LHCN-M2 (cell line): ENCODE measurements at places on chromosomes 5 and 9.
A peak's percentile ranks its signal among the peaks of the same experiment; 100 is the strongest.

DNA sequence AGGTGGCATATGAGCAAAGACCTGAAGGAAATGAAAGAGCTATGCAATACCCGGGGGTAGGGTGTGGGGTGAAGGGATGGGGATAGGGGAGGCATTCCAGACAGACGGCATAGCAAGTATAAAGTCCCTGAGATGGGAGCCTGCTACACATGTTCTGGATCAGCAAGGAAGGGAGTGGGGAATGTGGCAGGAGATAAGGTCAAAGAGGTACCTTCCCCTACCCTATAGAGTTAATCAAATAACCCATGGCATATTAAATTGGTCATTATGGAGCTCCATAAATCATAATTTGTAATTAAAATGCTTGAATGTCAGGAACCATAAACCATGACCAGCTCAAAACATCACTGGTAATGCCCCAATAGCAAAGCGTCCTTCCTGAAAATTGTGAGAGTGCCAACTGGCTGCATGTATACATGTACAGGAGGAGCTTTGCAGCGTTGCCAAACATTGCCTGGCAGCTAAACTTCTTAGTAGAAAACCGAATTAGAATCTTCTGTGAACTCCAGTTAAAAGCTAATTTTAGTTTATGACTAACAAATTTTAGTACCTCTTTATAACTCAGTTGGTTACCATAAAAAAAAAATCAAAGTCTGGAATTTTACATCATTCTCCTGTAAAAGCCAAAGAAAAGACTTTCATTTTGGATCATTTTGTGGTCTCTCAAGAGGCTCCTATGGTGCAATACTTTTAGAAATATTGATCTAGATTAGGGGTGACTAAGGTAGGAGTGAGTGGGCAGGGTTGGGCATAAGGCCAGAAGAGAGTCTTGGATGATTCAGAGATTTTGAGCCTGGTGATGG lies 4.7 kb downstream of the DNAI1 start:
- DNase-seq: peak; percentile 67

- DNase-seq: no peak
Observed at GRCh38 chr5:13606051-13606450, 338.4 kb downstream of the DNAH5 start.

DNA sequence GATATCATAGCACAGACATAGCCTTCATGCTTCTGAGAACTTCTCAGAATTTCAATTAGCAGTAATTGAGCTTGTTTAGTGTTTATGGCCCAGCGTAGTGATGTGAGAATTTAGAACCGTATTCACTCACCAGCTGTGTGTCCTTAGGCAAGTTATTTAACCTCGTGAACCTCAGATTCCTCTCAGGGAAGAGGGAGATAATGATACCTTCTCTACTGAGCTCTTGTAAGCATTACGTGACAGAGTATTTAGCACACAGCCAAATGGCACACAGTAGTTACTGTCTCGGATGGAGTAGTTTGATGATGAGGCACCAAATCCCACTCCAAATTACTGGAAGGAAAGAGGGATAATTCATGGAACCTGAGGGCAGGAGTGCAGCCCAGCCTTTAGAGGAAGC lies 429.3 kb downstream of the CCDC171 start:
- no peak for DNase-seq

DNA sequence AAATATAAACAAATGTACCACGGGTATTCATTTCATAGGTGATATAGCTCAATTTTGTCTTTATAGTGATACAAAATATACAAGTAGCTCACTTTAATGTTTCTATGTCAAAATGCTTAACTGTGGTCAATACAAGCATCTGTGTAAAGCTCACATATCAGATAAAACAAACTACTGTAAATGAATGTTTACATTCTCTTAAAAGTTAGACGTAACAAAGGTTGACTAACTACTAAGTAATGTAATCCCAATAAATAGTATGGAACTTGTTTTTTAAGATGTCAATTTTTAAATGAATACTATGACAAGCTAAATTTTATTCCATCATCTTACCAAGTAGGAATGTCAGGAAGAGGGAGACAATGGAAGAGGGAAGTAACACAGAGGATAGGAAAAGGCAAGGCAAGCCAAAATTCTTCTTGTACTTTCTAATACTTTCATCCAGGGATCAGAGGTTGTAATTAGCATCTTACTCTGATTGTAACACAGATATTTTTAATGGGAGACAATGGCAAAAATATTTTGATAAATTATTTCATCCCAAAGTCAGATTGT lies 105.5 kb downstream of the STRBP start:
- no peak for DNase-seq

GRCh38 chr5:96031811-96032261 lies 70.2 kb upstream of the ELL2 start:
- DNase-seq: peak; percentile 81

DNA sequence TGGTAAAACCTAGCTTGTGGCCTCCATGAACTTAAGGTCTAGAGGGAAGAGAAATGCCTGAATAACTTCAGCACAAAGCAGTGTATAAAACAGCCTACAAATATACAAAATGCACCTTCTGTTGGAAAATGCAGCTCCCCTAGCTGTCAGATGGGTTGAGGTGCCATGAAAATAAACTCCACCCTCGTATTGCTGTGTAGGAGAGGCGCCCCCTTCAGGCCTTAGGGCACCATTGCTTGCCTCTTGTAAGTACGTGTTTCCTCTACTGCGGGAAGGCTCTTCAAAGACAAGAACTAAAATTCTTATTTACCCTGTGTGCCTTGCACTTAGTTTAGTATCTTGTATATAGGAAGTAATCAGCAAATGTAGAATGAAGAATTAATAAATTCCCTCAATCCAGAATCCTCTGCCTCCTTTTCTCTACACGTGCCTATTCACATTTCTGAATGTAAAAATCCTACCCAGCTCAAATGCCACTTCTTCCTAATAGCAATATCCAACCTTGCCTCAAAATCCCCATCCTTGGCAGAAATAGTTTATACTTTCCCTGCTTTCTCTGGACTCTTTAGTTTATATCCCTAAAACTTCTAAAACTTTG lies 393.7 kb upstream of the PDE4D start:
- peak; percentile 58 for DNase-seq

DNA sequence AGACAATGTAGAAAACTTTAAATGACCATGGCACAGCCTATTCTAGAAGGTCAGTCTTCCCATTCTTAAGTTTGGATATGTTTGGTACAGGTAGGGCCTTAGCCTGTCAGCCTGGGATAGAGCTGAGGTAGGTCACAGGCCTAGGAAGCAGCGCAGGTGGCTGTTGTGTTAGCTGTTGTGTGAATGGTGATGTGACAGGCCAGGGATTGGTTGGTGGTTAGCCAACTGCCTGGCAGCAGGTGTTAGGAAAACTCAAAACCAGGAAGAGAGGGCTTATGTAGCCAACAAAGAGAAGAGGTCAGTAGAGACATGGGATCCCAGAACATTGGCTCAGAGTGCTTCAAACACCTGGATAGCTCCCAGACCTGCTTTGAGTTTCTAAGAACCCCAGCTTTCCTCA lies 84.2 kb downstream of the FBXO38 start:
- no peak for DNase-seq

- no peak for DNase-seq
Observed at GRCh38 chr5:43208658-43209057, 16.6 kb downstream of the NIM1K start.

- no peak for DNase-seq
Observed at GRCh38 chr5:9785751-9786150, 155.6 kb upstream of the TAS2R1 start.

GRCh38 chr9:122912964-122913673 lies at the start of gene ZBTB6:
Gene ZBTB6 (minus strand): TSS chr9:122913323. CDS start chr9:122912072, 1,251 bp downstream.
- DNase-seq: peak; percentile 86

DNA sequence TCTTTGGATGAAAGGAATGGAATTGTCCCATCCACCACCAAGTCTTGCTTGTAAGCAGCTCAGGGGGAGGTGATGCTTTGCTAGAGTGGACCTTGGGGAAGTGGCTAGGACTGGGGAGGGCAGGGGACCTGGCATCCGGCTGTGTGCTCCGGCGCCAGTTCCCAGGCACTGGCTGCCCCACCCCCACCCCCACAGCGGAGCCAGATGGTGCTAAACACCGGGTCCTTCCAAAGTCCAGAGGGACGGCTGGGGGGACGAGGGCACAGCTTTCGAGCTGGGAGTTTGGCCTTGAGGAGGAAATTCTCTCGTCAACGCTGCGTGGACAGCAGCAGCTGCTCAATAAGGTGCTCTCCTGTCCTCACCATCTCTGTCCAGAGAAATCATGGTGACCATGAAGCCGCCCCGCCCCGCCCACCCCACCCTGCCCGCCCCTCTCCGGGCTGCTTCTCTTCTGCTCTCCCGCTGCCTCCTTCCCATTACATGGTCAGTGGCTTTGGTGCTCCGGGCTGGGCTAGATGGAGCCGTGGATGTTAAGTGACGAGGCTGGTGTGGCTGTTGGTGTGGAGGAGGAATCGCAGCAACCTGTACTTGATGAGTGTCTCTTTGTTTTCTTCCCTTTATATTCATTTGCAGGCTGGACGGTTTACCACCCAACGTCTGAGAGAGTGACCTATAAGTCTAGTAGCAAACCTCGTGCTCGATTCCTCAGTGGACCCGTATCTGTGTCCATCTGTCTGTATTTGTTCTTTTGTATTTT lies 115.7 kb downstream of the WNK2 start:
- no peak for DNase-seq

- DNase-seq: no peak
Observed at GRCh38 chr5:158060212-158060611, 201.3 kb upstream of the CLINT1 start.

DNA sequence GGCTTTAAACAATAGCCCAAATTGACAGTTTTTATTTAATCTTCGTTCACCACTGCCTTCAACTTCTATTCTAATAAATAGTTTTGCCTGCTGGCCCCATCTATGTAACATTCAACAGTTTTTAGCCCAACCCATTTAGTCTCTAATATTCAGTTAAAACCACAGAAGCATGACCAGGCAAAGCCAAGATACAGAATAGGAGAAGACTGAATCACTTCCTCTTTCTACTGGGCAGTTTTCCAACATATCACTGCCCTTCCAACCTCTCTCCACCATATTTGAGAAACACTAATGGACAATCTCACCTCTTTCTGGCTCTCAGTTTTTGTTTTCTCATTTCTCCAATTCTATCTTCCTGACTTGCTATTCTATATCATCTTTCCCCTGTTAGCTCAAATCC lies 352.9 kb downstream of the DNAH5 start:
- peak; percentile 96 for DNase-seq

- no peak for DNase-seq
Observed at GRCh38 chr5:130479045-130479804, 575.0 kb downstream of the CHSY3 start.

- no peak for DNase-seq
Observed at GRCh38 chr9:128088253-128088945, 20.4 kb downstream of the SLC25A25 start.

DNA sequence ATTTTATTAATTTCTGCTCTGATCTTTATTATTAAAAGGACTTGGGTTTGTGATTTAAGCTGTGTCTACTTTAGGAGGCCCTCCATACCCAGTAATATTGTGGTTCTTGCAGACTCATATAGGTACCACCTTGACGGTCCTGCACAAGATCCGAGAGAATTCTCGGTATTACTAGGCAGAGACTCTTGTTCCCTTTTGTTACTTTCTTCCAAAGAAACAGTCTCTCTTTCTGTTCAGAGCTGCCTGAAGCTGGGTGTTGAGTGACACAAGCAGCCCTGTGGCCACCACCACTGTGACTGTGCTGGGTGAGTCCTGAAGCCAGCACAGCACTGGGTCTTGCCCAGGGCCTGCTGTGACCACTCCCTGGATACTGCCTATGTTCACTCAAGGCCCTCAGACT lies 666.6 kb downstream of the SEMA5A start:
- DNase-seq: no peak

DNA sequence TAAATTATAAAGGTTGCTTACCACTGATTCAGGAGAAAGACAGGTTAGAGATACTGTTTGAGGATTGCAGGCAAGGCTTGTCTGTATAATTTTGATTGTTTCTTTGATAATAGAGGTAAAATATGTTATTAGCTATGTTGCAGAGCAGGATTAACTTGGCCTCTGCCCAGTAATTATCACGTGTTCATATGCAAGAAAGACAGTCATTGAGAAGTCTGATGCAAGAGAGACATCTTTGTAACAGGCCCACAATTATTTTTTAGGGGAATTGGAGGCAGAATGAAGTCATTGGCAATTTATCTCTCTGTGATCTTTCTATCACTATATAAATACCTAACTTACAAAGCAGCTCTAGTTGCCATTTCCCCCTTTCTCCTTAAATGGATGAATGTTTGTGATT lies 46.0 kb downstream of the SLC44A1 start:
- peak; percentile 35 for DNase-seq
